Muscle of leg (tissue), 16 donors: ENCODE measurements at places on chromosomes 5 and 9. TPM values are rescaled to one million over a fixed set of nuclear protein-coding genes. Genes with fewer than 3 reads are reported as not detected.

- DNase-seq, result peak; percentile 64
- H3K4me1 ChIP-seq, result peaks cover 8% of the 10 kb centered on the region
- no peaks in the 10 kb centered on the region for H3K36me3 ChIP-seq
- H3K4me3 ChIP-seq, result no peak overlapping the region
These were observed 12.3 kb downstream of the ZSWIM6 start for GRCh38 chr5:61344187-61344944.

GRCh38 chr9:83491995-83492394 is 46.2 kb downstream of the FRMD3 start:
- H3K27me3 ChIP-seq, result no peaks in the 10 kb centered on the region
- H3K4me3 ChIP-seq, result no peak overlapping the region
- H3K36me3 ChIP-seq, result no peaks in the 10 kb centered on the region
- H3K27ac ChIP-seq, result no peak overlapping the region
- no peak for DNase-seq
- no peaks in the 10 kb centered on the region for H3K4me1 ChIP-seq

- H3K27ac ChIP-seq, result no peak overlapping the region
- no peak for DNase-seq
- H3K27me3 ChIP-seq, result no peaks in the 10 kb centered on the region
These were observed 58.5 kb downstream of the CNTRL start for GRCh38 chr9:121133104-121133816.

DNA sequence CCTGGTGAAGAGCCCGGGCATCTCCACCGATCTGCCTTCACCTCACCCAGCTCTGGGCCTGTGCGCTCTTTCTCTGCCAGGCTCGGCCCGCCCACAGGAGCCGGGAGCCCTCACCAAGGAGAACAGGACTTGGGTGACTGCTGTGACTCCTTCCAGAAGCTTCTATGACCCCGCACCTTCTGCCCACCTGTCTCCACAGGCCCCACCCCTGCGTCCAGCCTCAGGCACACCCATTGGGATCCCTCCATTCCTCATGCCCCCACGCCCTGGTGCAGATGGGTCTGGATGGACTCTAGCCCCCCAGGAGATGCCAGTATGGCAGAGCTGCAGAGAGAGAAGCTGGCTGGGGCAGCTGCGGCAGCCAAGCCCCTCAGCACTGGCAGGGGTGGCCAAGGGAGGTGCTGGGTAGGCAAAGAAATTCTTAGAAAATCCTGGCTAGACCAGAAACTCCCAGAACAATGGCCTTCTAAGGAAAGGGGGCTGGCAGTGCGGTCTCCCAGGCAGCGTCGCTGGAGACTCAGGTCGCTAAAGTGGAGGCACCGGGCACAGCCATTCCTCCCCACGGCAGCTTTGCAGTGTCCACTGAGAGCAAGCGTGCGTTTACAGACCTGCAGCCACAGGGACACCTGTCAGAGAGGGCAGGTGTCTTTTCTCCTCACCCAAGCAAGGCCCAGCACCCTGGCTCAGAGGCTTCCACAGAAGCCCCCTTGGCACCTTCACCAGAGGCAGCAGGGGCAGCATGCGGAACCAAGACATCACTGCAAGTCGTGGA is 17.3 kb downstream of the LPCAT1 start:
- no peak for DNase-seq
- H3K4me1 ChIP-seq, result peaks cover 29% of the 10 kb centered on the region
- no peaks in the 10 kb centered on the region for H3K27me3 ChIP-seq
- peaks cover 20% of the 10 kb centered on the region for H3K36me3 ChIP-seq

GRCh38 chr9:4680750-4681149 is 1.4 kb downstream of the CDC37L1 start:
- no peak for DNase-seq
- peak overlapping the region; percentile 97 for H3K27ac ChIP-seq
- peak overlapping the region; percentile 86 for H3K4me3 ChIP-seq
- H3K36me3 ChIP-seq, result peaks cover 8% of the 10 kb centered on the region
- H3K27me3 ChIP-seq, result no peaks in the 10 kb centered on the region

GRCh38 chr9:111484572-111484894 is 350 bp upstream of the ECPAS start:
- H3K4me1 ChIP-seq, result peaks cover 7% of the 10 kb centered on the region
- H3K4me3 ChIP-seq, result peak overlapping the region; percentile 77
- H3K27ac ChIP-seq, result peak overlapping the region; percentile 98
- DNase-seq, result no peak
- H3K36me3 ChIP-seq, result no peaks in the 10 kb centered on the region
- H3K27me3 ChIP-seq, result no peaks in the 10 kb centered on the region

GRCh38 chr9:123488722-123489321 is 132.8 kb downstream of the CRB2 start:
- no peaks in the 10 kb centered on the region for H3K36me3 ChIP-seq
- H3K4me3 ChIP-seq, result no peak overlapping the region
- no peaks in the 10 kb centered on the region for H3K4me1 ChIP-seq
- no peak for DNase-seq

DNA sequence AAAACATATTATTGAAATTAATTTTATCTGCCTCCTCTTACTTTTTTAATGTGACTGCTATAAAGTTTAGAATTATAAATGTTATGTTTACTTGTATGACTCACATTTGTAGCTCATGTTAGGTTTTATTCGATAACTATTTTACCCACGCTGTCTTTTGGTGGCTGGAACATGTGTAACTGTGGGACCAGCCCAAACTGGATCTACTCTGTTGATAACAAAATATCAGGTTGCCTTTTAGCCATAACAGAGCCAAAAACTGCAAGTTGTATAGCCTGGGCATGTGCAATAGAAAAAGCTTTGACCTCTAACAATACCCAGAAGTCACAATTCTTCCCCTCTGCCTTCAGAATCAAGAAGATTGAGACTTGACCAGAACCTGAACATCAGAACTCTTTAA is 356.5 kb downstream of the PRELID2 start:
- H3K27me3 ChIP-seq, result no peaks in the 10 kb centered on the region
- no peaks in the 10 kb centered on the region for H3K4me1 ChIP-seq
- no peak overlapping the region for H3K4me3 ChIP-seq
- no peak overlapping the region for H3K27ac ChIP-seq
- no peaks in the 10 kb centered on the region for H3K36me3 ChIP-seq
- DNase-seq, result no peak

- H3K4me1 ChIP-seq, result peaks cover 12% of the 10 kb centered on the region
- H3K27me3 ChIP-seq, result no peaks in the 10 kb centered on the region
- peaks cover 7% of the 10 kb centered on the region for H3K36me3 ChIP-seq
- no peak overlapping the region for H3K4me3 ChIP-seq
- no peak overlapping the region for H3K27ac ChIP-seq
- no peak for DNase-seq
These were observed 121.5 kb downstream of the ENTREP1 start for GRCh38 chr9:69446496-69446895.

- peak; percentile 6 for DNase-seq
- H3K27ac ChIP-seq, result no peak overlapping the region
- H3K4me1 ChIP-seq, result no peaks in the 10 kb centered on the region
- no peak overlapping the region for H3K4me3 ChIP-seq
These were observed 282.6 kb downstream of the SPATA31D1 start for GRCh38 chr9:82271106-82271561.

GRCh38 chr5:37603072-37603471 is 224.0 kb downstream of the WDR70 start:
- H3K4me3 ChIP-seq, result no peak overlapping the region
- H3K4me1 ChIP-seq, result no peaks in the 10 kb centered on the region
- no peak for DNase-seq
- H3K27ac ChIP-seq, result no peak overlapping the region

DNA sequence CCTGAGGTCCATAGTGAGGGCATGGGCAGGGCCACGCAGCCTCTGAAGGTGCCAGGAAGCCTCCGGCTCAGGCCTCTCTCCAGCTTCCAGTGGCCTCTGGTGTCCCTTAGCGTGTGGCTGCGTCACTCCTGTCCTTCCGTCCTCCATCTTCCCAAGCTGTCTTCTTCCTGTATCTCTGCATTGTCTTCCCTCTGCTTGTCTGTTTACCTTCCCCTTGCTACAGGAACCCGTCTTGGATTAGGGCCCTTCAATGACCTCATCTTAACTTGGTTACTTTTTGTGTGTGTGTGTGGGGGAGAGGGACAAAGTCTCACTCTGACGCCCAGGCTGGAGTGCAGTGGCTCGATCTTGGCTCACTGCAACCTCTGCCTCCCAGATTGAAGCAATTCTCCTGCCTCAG is 14.4 kb downstream of the ASS1 start:
- H3K4me3 ChIP-seq, result no peak overlapping the region
- no peaks in the 10 kb centered on the region for H3K36me3 ChIP-seq
- H3K27me3 ChIP-seq, result peaks cover 54% of the 10 kb centered on the region
- peaks cover 2% of the 10 kb centered on the region for H3K4me1 ChIP-seq

DNA sequence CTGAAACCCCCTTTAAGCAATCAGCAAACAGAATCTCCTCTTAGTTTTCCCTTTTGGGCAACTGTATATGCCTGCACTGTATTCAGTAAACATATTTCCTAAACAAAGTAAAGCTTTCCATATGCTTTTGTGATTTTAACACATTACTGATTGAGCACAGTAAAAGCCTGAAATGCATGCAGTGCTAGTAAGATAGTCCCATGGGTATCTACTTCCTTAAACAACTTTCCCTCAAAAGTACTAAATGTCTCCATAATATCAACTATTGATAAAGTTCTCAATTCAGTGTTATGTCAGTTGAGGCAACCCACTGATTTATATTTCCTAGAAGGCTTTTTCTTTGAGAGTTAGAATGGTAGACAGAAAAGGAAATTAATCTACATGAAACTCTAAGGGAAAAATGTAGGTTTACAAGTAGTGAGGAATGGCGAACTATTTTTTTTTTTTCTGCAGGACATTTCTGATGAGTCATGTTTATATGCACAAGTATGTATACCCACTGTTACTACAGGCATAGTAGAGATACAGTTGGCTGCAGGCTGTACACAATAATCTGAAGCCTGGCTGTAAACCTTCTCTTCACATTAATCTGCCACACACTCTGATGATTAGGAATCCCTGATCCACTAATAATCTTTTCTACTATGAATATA is 31.2 kb upstream of the CEP120 start:
- no peak overlapping the region for H3K4me3 ChIP-seq
- H3K36me3 ChIP-seq, result no peaks in the 10 kb centered on the region
- no peak overlapping the region for H3K27ac ChIP-seq
- H3K27me3 ChIP-seq, result no peaks in the 10 kb centered on the region
- H3K4me1 ChIP-seq, result no peaks in the 10 kb centered on the region
- DNase-seq, result no peak

DNA sequence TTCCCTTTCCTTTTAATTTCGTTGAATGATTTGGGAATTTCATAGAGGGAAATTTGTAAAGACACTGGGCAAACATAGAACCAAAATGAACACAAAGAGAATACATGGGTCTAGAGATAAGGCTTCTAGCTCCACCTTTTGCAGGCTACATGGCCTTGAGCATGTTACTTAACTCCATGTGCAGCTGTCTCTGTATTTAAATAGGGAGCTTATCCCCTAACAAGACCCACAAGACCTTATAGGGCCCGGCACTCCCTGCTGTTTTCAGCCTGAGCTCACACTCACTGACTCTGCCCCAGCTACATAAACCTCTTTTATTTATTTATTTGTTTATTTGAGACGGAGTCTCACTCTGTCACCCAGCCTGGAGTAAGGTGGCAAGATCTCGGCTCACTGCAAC is 30.6 kb upstream of the TLE1 start:
- H3K27me3 ChIP-seq, result no peaks in the 10 kb centered on the region
- DNase-seq, result peak; percentile 64
- no peaks in the 10 kb centered on the region for H3K4me1 ChIP-seq

DNA sequence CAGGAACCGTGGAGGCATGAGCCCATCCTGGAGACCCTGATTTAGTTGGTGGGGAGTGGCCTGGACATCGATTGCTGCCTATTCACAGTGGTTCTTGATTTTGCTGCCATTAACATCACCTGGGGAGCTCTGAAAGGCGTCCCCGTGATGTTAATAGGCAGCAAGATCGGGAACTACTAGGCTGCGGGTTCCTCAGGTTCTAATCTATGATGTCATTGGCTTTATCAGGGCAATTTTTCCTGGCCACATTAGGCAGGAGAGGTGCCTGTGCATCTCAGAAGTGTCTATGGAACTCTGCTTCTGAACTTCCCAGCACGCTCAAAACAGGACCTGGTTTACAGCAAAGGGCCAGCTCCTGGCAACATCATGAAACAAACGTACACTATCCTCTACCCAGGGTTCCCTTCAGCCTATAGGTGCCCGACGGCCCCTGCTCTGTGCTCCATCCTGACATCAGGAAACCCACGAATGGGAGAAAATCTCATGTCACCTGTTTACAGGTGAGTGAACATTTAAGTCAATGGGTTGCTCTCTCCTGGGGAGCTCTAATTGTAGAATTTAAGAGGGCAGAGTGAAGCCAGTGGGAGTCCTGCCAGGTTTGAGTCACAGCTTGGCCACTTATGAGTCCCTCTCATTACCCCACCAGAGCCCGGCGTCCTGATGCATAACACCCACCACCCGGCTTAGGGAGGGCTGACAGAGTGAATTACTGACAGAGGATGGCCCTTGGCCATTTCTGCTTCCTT is 49.4 kb downstream of the ROPN1L start:
- H3K27ac ChIP-seq, result no peak overlapping the region
- no peak overlapping the region for H3K4me3 ChIP-seq
- no peak for DNase-seq
- H3K4me1 ChIP-seq, result peaks cover under 1% of the 10 kb centered on the region

DNA sequence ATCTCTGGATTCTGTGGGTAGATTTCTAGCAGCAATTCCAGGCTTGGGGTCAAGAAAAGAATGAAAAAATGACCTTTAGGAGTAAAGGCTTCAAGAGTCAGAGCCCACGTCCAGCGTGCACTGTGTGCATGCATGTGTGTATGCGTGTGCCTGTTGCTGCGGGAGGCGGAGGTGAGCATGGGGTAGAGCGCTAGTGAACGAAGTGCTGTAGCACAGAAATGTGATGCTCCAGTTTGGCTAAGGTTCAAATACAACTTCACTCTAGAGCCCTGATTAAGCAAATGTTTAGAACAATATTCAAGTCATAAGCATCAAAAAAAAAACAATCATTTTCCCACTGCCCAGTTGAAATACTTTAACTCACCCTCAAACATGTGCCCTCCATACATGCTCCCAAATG is 403.9 kb downstream of the ZNF608 start:
- no peaks in the 10 kb centered on the region for H3K36me3 ChIP-seq
- no peaks in the 10 kb centered on the region for H3K27me3 ChIP-seq
- peaks cover 12% of the 10 kb centered on the region for H3K4me1 ChIP-seq
- no peak overlapping the region for H3K27ac ChIP-seq

GRCh38 chr9:14339746-14340145 is 25.8 kb upstream of the NFIB start:
- no peaks in the 10 kb centered on the region for H3K36me3 ChIP-seq
- DNase-seq, result no peak
- H3K4me1 ChIP-seq, result peaks cover 30% of the 10 kb centered on the region
- no peak overlapping the region for H3K27ac ChIP-seq
- H3K27me3 ChIP-seq, result no peaks in the 10 kb centered on the region

GRCh38 chr9:96121136-96121535 is 180.8 kb downstream of the HSD17B3 start:
- no peak for DNase-seq
- H3K27me3 ChIP-seq, result peaks cover under 1% of the 10 kb centered on the region
- H3K36me3 ChIP-seq, result no peaks in the 10 kb centered on the region
- H3K4me3 ChIP-seq, result no peak overlapping the region
- peaks cover 6% of the 10 kb centered on the region for H3K4me1 ChIP-seq

Gene PCDH12
- 15.4 TPM for polyA plus RNA-seq

Gene JAKMIP2
- 2.3 TPM for polyA plus RNA-seq

Gene FGF18
- 23.5 TPM for polyA plus RNA-seq

Gene IFNA21
- not detected for polyA plus RNA-seq

Gene SLC1A1
- polyA plus RNA-seq, result 0.99 TPM

Gene IZUMO3
- not detected for polyA plus RNA-seq

Gene CCL27
- 0.83 TPM for polyA plus RNA-seq

Gene SHLD3
- polyA plus RNA-seq, result 3.7 TPM

Gene RXRA
- 29.9 TPM for polyA plus RNA-seq
